ENCODE measurements at places on chromosomes 12 and 14.

DNA sequence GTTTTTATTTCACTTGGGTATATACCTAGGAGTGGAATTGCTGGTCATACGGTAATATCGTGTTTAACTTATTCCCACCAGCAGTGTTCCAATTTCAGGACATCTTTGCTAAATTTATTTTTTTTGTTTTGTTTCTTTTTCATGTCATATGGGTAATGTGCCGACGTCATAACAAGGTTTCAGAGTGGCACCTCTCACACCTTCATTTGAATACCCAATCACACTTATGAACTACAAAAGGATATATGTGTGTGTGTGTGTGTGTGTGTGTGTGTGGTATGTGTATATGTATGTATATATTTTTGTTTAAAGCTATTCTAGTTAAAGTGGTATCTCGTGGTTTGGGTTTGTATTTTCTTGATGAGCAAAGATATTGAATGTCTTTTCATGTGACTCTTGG lies 12.1 kb downstream of the TRAF3 start:
- no peak for DNase-seq

DNA sequence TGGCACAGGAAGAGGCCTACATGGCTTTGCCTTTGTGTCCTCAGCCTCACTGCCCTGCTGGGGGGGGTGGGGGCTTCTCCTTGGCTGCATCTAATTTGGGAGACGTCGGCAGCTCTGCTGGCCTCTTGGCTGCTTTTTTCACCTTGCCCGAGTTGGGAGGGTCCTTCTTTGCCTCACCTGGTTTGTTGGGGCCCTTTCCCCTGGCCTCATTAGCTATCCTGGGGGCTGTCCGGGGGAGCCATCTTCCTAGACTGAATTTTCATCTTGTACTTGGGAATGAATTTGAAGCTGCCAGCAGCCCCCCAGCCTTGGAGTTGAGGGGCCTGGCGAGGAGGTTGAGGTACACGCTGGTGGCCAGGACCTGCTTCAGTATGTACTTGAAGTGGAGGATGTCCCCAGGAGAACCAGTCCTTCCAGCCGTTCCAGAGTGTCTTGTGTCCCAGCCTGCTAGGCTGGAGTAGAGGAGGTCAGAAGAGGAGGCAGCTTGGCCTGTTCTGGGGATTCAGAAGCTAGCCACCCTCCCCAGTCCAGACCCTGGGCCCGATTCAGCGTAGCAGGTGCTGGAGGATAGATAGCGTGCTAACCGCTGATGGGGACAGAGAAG lies 70.7 kb upstream of the VASH1 start:
- no peak for DNase-seq

DNA sequence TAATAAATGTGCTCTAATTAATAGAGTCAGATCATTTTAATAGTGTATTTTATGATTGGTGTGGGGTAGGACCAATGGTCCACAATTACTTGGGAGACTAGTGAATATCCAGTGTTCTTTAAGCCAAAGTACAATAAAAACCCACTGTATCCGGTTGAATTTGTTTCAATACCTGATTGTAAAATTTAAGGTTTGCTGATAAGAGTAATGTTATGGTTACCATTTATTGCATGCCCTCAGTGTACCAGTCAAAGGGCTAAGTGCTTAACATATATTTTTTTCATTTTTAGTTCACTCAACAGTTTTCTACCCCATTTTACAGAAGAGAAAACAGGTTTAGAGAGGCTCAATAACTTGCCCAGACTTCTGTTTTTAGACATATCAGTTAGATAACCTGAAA lies 97.9 kb upstream of the ATF1 start:
- DNase-seq = no peak

DNA sequence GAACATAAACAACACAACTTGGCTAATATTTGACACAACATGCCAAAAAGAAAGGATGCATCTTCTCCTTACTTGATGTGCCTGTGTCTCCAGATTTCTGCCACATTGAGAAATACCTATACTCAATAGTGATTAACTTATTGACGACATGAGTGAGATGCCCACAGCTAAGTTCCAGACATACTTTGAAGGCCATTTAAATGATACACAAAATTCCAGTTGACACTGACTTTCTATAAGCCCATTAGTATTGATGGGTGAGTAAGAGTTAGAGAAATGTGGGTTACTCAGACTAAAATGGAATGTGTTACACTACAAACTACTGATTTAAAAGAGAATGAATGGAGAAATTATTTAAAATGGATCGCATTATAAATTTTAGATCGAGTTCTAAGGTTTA lies 838.2 kb upstream of the MGAT4C start:
- no peak for DNase-seq

GRCh38 chr14:85531141-85531586 lies 1.2 kb downstream of the FLRT2 start:
- peak; percentile 80 for DNase-seq

DNA sequence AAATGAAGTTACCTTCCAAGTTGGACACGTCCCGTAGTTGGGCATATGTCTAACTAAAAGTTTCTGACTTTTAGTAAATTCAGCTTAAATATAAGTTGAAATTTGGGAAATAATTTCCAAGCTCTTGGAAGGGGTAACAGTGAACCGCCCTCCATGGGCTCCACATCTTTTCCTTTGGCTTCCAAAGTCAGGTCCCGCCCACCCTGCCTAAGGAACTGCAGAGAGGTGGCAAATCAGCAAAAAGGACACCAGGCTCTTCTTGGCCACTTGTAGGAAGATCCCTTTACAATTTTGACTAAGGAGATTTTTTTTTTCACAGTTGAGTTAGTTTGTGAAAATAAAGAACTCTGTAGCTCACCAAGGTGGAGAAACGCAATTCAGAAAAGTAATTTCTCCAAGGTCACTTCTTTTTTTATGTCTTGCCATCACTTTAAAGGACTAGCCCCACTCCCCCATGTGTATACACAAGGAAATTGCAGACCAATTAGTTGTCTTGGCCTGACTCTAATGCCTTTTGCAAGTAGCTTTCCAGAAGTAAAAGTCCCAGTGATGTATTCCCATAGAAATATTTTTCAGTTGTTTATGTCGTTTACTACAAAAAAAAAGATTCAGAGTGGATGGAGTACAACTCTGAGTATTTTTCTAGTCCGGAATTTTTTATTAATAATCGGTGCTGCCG lies 181.2 kb downstream of the PELI2 start:
- no peak for DNase-seq

DNA sequence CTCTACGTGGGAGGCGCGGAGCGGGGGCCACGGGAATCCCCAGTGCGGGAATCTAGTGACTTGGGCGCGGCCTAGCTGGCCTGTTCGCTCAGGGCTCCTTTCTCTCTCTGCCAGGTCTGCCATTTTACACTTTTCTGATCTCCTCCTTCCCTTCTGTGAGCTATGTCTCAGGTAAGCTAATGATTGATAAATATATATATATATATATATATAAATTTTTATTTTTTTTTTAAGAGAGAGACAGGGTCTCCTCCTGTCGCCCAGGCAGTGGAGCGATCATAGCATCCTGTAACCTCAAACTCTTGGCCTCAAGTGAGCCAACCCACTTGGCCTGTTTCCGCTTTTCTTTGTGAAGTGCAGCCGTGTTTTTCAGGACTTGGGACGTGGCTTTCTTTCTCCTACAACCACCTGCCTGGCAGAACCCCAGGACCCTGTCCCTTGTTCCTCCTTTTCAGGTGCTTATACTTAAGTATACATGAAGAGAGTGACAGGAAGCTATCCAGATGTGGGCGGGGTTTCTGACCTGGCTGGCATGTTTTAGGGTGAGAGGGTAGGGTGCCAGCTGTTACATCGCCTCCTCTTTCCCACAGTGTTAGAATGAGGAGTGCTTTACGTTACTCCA lies 547 bp downstream of the ZNF140 start:
- no peak for DNase-seq

GRCh38 chr12:111091051-111091450 lies 170.7 kb upstream of the MYL2 start:
- no peak for DNase-seq

- peak; percentile 94 for DNase-seq
These were observed 4.4 kb upstream of the SHMT2 start for GRCh38 chr12:57224973-57225679.

DNA sequence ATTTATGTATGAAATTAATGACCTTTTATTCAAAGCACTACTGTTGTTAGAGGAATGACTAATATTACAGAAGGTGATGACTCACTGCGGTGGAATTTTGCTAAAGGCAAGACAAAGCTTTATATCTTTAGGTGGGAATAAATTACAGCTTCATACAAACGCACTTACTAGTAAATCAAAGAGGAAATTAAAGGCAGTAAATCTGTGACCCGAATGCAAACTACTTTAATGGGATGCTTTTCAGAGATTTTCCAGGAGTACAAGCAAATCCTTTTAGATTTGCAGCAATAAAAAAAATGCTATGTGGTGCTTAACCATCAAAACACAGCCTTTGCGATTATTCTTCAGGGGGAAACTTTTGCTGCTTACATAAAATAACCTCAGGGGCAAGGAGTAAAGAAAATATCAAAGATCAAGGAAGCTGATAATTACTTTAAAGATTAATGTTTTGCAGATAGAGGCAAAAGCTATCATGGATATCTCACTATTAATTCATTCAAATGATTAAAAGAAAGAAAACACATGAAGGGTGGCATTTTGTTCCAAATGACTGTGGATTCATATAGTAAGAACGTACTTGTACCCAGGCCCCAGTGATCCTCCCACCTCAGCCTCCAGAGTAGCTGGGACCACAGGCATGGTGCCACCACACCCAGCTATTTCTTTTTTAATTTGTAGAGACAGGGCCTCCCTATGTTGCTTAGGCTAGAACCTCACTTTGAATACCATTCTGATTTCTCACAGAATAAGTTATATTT lies 98.9 kb downstream of the DENND5B start:
- no peak for DNase-seq

DNA sequence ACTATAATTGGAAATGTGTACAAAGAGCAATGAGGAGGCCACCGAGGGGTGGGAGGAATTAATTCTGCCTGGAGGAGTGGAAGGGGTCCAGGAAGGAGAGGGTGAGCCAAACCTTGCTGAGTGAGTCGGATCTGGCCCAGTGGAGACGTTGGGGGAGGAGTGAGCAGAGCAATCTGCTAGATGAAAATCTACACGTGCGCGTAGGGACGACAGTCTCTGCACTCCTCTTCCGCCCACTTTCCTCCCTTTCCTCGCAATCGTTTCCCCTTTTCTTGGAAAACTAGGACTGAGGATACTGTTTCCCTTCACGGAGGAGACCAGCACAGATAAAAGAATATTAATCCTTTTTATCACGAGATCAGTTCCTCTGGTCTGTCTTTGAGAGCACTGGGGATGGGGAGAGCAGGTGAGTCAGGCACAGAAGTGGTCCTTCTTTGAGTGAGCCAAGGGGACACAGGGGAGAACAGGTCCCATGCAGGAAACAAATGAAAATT lies 2.9 kb upstream of the NAB2 start:
- DNase-seq = no peak

DNA sequence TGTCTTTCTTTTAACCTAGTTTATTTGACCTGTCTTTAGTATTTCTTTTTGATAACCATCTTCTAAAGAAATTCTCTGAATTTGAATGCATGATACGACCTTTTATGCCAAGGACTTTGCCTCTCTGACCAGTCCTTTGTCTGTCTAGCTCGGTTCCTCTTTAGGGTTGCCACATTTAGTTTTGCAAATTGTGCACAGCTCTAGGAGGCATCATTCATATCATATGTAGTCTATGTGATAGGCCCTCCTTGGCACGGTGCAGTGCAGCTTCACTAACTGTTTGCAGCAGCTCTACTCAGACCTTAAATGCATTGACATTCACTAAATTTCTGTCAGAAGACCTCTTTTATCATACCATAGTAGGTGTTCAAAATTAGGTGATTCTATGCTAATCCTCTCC lies 75.6 kb downstream of the USP15 start:
- no peak for DNase-seq

- no peak for DNase-seq
These were observed 108.8 kb upstream of the TSPAN8 start for GRCh38 chr12:71266606-71267005.

GRCh38 chr12:943051-943450 lies 6.4 kb downstream of the RAD52 start:
- no peak for DNase-seq
